Activated CD4-positive, alpha-beta T cell treated with anti-CD3 and anti-CD28 coated beads, Interleukin-2, amount 50 U/mL, for 4 hours (primary cell): ENCODE measurements at places on chromosomes 1 and 21.

DNA sequence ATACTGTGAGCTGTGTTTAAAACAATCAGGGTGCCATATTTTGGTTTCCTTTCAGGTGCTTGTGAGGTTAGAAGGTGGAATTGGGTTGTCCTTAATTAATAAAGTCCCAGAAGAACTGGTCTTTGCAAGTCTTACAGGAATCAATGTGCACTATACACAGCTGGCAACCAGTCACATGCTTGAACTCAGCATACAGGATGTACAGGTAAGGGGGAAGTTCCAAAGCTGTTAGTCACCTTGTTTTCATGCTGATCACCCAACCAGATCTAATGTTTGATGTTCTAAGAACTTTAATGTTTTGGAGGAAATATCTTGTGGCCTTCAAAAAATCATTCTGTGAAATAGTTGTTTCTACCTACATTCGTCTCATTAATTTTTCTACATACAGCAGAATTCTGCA is 156.3 kb downstream of the VPS13D start:
- peak; percentile 25 for DNase-seq

- DNase-seq, result no peak
Measured at GRCh38 chr1:161350671-161351070, 17.0 kb downstream of the CFAP126 start.

DNA sequence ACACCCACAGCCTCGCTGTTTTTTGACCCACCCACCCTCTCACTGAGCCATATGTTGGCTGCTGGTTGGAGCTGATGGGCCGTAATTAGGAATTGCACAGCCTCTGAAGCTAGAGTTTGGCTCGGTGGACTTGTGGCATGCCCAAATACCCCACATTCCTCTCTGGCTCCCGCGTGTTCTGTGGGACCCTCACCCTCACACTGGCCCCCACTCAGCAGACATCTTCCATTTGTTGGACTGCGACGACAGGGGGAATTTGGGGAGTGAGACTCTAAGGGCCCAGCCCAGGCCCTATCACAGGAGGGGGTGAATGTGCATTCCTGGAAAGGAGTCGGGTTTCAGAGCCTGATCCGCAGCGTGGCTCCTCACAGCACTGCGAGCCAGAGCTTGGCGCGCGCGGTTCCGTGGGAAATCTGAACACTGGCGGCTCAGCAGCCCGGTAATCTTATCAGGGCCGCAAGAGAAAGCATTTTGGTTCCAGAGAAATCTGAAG is 5.2 kb downstream of the RCSD1 start:
- no peak for DNase-seq

DNA sequence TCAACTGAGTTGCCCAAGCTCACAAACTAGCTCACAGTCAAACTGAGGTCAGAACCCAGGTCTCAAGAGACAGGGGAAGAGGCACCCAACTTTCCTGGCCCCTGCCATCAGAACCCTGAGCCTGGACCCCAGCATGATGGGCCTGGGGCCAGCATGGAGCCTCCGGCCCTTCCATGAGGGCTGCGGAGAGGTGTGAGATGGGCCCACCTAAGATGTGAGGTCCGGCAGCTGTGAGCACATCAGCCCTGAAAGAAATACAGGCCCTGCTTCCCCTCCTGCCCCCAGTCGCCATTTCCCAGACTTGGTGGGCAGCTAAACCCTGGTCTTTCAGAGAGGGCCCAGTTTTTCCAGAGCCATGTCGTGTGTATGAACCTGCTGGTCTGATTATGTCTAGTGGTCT is 30.6 kb downstream of the QSOX1 start:
- no peak for DNase-seq

DNA sequence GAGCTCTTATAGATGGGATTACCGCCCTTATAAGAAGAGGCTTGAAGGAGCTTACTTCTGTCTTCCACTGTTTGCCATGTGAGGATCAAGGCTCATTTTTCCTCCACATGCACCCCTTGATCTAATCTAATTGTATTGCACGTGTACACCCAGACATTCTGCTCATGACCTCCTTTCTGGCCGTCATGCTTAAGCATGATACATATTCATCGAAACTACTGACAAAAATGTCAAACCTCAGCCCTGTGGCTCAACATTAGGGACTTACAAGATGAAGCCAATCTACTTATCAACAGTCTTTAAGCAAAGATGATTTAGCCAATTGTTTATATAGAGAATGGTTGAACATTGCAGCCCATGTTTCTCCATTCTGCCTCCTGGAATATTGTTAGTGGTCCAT is 127.6 kb downstream of the XCL2 start:
- DNase-seq, result no peak

DNA sequence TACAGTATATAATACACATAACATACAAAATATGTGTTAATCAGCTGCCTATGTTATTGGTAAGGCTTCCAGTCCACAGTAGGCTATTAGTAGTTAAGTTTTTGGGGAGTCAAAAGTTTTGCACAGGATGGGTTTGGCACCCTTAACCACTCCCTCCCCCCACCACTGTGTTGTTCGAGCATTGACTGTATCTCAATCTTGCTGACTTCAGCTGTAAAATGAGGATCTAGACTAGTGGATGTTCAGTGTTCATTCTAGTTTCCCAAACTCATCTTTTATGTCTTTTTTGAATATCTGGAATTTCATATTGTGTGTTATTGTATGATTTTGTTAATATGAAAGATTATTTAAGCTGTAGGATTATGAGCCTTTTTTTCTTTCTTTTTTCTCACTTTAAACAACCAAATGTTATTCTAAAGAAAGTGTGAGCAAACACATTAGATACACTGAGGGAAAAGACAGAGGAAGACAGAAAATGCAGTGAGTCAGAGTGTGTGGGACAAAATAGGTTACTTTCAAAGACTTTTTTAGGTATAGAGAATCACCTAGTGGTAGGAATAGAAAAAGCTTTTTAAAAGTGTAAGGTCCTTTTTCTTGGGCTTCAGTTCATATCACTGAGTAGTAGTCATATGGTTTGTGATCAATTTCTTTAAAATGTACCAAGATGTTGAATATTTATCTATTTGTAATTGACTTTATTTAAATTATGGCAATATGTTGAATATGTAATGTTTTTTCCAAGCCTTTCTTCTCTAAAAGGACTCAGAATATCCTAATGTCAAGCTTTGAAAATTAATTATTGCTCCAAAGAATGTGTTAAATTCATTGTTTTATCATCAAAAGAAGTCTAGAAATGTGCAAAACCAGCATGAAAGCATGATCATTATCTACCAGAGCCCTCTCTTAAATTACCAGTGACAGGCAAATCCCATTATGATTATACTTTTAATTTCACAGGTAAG is 17.9 kb upstream of the CENPF start:
- no peak for DNase-seq

DNA sequence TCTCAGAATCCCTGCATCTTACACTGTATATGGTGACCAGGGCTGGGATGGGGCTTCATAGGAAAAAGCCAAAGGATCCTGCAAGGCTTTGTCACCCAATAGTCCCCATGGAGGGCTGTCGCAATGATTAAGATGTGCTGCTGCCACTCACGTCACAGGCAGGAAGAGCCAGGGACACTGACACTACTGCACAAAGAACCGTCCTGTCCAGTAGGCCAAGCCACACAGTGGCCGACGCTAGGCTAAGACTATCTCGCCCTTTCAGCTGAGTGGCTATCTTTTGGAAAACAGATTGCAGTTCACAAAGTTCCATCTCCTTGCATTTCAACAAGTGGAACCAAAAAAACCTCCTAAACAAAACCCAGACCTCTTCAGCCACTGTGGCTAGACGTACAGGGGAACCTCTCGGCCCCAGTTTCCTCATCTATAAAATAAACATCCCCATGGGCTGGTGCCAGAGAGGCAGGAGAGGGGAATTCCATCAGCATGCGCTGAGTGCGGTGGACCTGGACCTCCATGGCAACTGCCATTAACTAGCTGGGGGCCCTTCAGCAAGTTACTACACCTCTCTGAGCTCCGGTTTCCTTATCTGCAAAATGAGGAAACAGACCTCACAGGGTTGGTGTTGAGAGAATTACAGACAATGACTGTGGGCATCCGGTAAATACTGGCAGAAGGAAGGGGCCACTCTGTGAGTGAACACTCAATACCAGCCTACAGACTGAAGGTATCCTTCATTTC is 8.7 kb downstream of the CAPZB start:
- DNase-seq, result no peak

GRCh38 chr1:21825393-21825792 is 13.3 kb downstream of the LDLRAD2 start:
- DNase-seq, result no peak

DNA sequence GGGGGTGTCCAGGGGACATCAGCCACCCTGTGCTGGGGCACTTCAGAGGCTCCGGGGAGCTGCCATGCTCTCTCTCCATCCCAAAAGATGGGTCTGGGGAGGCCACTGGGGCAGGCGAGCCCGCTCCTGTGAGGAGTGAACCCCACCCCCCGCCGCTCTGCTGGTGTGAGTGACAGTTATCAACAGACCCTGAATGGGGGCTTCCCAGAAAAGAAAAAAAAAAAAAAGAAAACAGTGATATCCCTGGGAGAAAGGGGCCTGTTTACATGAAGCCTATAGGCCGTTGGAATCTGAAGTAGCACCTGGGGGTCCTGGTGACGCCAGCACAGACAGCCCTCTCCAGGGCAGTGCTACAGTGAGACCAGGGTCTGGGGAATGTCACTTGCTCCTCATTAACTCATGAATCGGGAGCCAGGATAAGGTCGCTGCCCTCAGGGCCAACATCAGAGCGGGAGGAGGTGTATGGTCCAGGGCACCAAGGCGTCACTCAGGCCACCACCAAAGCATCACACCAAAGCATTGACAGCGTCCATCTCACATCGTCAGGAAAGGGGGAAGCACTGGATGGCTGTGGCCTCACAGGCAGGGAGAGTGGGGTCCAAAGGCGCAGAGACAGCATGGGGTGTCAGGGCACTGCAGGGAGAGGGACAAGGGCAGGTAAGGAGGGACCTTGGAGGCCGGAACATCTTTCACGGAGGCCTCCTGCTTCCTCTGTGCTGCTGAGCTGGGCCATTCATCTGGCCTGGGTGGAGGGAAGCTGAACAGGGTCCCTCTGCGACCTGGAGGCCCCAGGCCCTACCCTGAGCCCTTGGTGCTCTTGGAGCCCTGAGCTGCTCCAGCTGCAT is 8.4 kb upstream of the NPHP4 start:
- no peak for DNase-seq

GRCh38 chr1:2496087-2496622 is 20.1 kb downstream of the PLCH2 start:
- no peak for DNase-seq

DNA sequence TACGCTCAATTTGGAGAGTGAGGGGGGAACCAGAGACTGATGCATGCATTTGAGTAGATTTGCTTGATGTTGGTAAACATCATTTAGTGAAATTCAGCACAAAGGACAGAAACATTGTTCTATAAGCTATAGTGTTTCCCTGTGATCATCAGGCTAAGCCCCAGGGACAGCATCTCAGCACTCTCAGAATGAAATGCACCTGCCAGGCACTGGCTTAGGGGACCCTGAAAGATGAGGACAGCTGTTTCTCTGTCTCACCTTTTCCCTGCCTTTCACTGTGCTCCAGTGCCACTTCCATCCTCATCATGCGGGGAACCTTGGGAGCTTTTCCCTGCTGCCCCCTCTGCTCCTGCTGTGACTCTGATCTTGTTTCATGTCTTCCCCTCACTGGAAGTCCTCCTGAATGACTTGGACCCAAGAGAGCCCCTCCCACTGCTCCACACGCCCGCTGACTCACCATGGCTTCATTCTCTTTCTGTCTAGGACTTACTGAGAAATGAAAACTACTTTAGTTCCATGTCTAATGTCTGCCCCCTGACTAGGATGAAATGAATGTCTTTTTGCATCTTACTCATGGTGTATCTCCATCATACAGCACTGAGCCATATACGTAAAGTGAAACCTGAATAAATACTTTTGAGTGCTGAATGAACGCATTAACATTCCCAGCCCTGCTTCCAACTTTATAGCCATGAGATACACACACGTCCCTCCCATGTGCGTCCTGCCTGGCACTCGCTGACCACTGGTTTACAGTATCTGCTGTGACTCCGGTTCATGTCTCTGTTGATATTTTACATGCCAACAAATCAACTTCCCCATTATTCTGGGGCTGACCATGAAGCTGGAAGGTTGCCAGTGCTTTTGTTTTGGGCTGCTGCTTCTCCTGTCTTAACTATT is 182.0 kb downstream of the PCP4 start:
- DNase-seq, result no peak

GRCh38 chr1:92481971-92482664 is 4.6 kb downstream of the GFI1 start:
- no peak for DNase-seq

DNA sequence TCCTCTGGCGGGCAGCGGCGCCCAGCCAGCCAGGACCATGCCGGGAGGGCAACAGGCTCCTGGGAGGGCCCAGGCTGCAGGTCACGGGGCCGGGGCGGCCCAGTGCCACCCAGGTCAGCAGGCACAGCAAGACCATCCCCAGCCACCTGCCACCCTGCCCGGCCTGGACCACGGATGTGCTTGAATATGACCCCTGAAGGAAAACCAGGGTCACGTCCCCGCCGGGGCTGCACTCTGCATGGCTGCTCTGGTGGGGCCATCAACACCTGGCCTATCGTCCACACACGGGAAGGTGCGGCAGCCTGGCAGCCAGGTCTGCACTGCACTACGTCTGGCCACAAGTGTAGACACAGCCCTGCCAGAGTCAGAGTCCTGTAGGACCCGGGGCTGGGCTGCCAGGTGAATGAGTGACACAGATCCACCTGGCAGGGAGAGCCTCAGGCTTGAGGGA is 6.9 kb downstream of the WNT9A start:
- DNase-seq, result no peak

DNA sequence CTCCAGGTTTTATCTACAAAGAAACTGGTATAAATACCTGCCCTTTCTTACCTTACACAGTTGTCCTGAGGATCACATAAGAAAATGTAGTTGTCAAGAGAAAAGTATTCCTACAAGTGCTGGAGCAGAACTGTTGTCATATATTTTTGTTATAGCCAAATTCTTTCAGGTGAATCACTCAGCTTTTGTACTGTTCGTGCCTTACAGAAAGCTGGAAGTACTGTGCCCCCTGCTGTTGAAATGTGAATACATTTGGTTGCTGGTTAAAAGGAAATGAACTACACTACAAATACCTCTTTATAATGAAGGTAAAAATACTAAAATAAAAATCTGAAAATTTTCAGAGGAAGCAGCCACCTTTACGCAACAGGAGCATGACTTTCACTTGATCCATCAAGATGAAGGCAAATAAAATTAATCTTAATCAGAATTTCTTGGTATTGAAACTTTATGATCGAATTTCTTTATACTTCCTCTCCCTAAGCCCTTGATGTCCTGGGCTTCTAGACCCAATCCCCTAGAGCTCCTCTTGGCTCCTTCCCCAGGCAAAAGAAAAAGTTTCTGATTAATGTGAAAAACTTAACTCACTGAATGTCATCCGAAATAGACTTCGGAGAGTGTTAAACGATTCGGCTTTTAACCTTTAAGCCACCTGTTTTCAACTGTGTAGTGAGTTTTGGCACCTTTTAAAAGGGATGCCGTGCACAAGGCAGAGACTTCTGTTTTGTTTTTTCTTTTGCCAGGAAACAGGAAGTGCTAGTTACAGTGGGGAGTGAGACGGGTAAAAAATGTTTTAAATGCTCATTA is 12.5 kb downstream of the CHML start:
- DNase-seq, result peak; percentile 25

DNA sequence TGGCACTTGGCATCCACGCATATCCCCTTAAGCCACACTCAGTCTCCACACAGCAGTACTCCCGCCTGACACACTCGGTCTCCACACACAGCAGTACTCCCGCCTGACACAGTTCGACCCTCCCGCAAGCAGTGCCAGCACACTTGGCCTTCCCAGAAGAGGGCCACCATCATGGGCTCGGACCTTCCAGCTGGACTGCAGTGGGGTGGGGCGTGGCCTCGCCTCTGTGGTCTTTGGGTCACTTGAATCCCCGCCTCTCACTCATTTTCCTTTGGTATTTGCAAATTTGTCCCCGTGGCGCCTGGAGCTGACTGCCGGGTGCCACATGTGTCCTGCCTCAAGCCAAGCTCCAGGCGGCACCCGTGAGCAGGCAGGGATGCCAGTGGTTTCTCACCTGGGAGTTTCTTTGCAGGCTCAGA is 63.7 kb downstream of the FAAP20 start:
- no peak for DNase-seq
